ENCODE measurements at places on chromosomes 13 and 19.

DNA sequence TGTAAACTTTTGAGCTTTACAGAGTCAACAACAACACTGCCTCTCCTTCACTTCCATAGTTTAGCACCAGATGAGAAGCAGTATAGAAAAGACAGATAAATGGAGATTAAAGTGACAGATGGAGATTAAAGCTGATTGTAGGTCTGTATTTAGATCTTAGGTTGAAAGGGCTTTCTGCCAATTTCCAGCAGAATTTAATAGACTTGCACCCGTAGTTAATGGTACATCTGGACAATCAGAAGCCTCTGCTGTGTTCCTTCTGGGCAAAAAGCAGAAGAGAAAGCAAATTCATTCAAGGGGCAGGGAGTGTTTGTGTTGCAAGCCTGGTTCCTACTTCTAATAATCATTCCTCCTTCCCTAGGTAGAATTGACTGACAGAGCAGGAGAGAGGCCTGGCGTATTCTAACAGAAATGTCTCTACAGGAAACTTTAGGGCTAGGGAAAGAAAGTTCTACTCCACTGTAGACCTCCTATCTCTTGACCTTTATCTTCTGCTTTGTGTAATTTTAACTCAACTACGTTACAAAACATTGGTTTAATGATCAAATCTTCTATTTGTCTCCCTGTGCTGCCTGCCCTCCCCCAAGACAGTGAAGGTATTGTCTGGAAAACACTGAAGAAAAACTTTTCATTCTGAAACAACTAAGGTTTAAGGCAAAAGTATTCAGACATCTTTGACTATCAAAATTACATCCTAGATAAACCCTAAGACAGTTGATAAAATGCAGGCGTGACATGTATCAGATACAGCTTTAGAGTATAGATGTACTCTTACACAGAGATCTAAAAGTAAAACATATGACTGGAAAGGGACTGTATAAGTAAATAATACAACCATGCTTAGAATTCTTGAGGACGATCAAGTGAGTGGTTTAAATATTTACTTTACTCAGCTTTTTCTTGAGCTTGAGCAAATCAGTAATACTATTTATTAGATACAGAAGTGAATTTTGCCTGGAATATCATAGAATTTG is 44.4 kb downstream of the GPC6 start:
- DNase-seq: no peak

DNA sequence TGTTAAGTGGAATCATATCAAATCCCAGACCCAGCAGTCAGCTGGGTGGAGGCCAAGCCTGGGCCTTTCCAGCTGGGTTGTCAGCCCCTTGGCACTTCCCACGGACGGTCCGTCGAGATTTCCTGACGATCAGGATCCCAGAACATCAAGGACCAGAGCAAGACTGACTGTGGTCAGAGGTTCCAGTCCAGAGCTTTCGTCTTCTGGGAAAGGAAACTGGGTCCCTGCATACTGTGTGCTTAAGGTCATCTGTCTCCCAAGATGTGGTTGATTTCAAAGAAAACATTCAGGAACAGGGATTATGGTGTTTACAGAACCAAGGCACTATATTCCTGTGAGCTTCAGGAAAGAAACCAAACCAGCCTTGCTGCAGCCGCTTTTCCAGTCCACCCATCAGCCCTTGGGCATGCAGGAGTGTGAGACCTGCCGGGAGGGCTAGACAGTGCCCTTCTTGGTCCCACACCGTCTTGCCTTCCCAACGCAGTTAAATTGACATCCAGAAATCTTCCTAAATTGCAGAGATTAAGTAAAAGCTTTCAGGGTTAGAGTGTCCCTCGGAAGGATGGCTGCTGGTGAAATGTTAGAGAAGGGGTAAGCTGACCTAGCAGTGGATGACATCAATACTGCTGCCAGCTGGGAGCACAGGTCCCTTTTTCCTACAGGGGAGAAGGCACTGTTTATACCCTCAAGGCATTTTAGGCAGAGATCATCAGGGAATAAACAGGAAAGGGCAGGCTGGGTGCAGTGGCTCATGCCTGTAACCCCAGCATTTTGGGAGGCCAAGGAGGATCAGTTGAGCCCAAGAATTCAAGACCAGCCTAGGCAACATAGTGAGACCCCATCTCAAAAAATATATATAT is 5.0 kb upstream of the C19orf33 start:
- no peak for DNase-seq

GRCh38 chr19:37583340-37583739 is 11.3 kb downstream of the ZNF571 start:
- DNase-seq: no peak

DNA sequence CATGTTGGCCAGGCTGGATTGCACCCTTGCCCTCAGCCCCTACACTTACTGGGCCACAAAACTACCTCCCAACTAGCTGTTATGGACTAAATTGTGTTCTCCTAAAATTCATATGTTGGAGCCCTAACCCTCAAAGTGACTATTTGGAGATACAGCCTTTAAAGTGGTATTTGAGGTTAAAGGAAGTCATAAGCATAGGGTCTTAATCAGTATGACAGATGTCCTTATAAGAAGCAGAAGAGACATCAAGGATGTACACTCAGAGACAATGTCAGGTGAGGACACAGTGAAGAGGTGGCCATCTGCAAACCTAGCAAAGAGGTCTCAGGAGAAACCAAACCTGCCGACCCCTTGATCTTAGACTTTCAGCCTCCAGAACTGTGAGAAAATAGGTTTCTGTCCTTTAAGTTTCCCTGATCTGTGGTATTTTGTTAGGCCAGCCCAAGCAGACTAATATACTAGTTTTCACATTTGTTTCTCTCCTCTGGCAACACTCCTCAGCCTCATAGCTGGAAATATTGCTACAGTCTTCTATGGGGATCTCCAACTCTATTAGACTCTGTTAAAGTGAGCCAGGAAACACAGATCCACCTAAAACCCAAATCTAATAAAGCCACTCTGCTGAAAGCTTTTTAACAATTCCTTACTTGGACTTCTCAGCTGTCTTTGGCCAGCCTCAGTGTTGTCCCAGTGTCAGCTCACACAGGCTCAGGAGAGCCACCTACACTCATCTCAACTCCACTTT is 256.5 kb downstream of the TBC1D4 start:
- DNase-seq: no peak

- DNase-seq: no peak
Observed at GRCh38 chr13:104975272-104975671, 1560.2 kb downstream of the EFNB2 start.

DNA sequence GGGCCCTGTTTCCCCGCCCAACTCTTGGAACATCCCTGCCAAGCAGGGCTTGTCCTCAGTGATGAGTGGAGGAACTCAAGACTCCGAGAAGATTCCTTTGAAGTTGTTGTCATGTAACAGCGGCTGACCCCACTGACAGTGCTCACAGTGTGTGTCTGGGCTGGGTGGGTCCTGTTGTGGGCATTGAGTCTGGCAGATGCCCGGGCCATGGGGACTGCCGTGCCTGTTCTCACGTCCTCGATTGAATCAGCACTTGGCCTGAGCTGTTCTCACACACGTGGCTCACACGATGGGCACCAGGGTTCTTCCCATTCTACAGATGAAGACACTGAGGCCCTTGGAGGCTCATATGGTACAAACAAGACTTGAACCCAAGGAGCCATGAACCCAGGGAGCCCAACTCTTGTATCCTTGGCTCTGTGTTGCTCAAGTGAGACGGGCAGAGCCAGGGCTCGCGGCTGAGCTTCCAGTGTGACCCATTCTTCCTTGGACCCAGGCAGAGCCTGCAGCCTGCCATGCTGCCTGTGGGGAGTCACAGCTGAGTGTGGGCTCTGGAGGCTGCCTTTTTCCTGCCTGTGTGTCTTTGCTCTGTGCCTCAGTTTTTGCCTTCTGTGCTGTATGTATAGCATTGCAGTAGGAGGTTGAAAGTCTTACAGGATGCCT is 8.6 kb upstream of the EPN1 start:
- no peak for DNase-seq

- no peak for DNase-seq
Observed at GRCh38 chr19:48551437-48552302, at the start of gene SULT2B1. Gene SULT2B1 (plus strand): TSS chr19:48552172. CDS start chr19:48552253, 81 bp downstream.

DNA sequence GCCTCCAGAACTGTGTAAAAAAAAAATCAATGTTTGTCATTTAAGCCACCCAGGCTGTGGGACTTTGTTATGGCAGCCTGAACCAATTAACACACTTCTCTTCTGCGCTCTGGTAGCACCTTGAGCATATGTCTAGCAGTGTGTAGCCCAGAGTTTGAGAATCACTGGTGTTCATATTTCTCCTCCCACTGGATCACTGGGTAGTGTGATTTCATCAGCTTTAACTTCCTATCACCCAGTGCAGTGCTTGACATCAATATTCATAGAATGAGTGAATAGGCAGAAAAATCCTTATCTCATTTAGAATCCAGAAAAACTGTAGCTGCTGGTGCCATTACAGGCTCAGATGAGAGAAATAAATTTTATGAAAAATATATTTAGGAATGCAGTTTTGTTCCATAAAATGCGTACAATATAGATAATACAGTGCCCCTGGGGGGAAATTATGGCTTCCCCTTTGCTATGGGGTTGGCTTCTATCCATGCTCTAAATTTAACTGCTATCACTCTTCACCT is 30.7 kb upstream of the WASF3 start:
- DNase-seq: no peak

GRCh38 chr13:35714121-35714520 is 237.6 kb upstream of the MAB21L1 start:
- no peak for DNase-seq

DNA sequence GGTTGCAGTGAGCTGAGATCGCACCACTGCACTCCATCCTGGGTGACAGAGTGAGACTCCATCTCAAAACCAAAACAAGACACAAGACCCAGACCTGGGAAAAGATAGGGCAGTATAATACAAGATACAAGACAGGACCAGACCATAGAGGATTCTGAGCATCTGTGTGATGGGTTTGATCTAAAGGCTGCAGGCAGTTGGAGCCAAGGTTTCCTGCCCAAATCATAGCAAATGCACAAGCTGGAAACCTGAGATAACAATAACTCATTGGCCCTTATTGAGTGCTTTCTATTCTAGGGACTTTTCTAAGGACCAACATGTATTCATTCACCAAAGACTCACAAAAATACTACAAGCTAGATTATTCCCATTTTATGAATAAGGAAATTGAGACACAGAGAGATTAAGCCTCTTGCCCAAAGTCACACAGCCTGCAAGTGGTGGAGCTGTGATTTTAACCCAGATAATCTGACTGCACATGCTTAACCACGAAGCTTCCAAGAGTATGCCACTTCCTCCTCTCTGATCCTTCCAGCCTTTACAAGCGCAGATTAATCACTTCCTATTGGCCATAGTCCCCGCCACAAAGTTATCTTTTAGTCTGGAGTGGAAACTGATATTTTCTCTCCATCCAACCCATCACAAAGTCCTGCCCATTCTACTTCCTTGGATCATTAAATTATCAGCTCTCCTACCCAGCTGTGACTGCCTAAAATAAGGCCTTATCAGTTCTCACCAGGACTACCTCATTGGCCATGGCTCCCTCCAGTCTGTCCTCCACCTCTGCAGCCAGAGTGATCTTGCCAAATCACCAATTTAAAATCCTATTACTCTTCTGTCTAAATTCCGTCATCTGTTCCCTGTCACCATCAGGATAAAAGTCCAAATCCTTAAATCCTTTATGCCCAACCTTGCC is 147.2 kb downstream of the FLT1 start:
- DNase-seq: no peak

DNA sequence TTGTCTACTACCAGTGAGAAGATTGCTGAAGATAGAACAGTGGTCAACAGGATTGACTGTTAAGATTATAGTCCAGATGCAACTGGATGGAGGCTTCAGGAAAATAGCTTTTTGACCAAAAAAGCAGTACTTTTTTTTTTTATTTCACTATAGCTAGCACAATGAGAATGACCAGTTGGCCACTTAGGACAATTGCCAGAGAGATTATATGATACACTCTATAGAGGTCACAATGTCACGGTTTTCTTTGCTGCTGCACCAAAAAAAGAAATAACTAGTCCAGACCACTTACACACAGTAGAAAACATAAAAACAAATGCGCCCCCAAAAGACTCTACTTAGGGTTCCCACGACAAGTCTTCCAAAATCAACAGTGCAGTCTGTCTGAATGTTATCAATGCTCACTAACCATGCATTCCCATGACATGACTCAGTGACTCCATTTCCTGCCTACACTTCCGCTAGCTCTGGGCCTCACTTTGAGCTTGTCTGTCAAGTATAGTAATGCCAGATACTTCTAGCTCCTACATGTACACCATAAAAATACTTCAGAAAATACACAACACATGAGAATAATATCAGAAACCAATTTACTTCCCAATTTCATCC is 209.1 kb upstream of the STARD13 start:
- no peak for DNase-seq

DNA sequence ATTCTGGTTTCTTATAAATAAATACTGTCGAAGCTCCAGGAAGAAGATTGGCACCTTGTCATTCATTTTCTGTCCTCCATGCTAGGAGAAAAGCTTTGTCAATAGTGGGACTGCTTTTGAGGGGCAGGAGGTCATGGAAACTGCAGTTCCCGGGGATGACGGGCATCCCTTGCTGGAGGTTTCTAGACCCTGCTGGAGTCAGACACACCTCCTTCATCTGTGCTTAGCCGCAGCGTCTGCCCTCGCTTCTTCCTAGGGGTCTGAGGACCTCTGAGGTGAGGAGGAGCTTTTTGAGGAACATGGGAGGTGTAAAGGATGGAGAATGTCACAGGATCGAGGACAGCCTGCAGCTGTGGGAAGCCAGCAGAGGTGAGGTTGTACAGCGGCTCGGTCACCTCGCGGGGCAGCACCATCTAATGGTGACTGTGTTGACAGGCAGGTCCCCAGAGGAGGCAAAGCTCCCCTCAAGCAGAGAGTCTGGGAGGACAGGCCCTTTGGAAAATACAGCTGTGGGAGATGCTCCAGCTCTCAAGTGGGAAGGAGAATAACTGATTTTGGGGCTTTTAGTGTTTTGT is 172.7 kb upstream of the RNF113B start:
- no peak for DNase-seq

GRCh38 chr13:50731400-50731799 is 112.1 kb downstream of the DLEU7 start:
- no peak for DNase-seq

- peak; percentile 40 for DNase-seq
Observed at GRCh38 chr19:2083174-2083854, 12.8 kb downstream of the MOB3A start.

GRCh38 chr13:101915331-101915730 is 462.9 kb downstream of the ITGBL1 start:
- DNase-seq: no peak

GRCh38 chr13:46759846-46760245 is 37.1 kb downstream of the ESD start:
- DNase-seq: no peak

- DNase-seq: no peak
Observed at GRCh38 chr13:65836066-65836465, 1394.1 kb downstream of the PCDH9 start.

DNA sequence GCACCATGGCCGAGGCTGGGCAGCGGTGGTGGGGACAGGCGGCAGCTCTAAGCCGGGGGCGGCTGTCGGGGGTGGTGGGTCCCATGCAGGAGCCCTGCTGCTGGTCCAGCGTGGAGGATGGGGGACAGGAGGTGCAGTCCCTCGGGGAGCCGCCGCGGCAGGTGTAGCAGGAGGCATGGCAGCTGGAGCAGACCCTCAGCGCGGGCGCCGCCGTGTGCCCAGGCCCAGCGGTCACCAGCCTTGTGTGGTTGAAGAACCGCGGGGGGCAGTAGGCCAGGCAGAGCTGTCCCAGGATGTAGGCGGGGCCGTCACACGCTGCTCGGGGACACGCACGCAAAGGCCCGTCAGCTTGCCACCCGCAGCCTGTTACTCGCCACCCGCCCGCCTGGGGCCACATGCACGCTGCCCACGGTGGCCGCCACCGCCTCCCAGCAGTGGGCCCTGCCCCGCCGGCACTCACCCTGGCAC is 2.9 kb upstream of the C19orf25 start:
- no peak for DNase-seq

- DNase-seq: no peak
Observed at GRCh38 chr19:54480051-54480450, 7.0 kb upstream of the CDC42EP5 start.

GRCh38 chr13:110886870-110887596 is 27.8 kb downstream of the ANKRD10 start:
- no peak for DNase-seq
